ENCODE measurements at places on chromosomes 16 and 17.
A peak's percentile ranks its signal among the peaks of the same experiment; 100 is the strongest.

DNA sequence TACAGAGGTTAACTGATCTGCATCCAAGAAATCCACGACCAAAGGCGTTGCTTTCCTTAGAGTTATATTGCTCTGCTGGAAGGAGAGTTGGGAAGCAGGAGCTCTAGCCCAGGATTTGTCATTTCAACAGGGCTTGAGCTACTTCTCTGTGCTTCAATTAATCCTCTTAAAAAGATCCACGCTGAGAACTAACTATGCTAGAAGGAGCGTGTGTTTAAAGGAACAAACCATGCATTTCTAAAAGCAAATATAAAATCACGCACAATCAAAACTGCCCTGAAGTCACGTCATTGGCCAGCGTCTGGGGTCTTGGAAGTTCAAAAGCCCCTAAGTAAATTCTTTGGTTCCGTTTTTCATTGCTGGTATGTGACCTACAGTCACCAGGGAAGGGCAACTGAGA is 1.1 kb downstream of the ARL6IP1 start:
- DNase-seq, result no peak

DNA sequence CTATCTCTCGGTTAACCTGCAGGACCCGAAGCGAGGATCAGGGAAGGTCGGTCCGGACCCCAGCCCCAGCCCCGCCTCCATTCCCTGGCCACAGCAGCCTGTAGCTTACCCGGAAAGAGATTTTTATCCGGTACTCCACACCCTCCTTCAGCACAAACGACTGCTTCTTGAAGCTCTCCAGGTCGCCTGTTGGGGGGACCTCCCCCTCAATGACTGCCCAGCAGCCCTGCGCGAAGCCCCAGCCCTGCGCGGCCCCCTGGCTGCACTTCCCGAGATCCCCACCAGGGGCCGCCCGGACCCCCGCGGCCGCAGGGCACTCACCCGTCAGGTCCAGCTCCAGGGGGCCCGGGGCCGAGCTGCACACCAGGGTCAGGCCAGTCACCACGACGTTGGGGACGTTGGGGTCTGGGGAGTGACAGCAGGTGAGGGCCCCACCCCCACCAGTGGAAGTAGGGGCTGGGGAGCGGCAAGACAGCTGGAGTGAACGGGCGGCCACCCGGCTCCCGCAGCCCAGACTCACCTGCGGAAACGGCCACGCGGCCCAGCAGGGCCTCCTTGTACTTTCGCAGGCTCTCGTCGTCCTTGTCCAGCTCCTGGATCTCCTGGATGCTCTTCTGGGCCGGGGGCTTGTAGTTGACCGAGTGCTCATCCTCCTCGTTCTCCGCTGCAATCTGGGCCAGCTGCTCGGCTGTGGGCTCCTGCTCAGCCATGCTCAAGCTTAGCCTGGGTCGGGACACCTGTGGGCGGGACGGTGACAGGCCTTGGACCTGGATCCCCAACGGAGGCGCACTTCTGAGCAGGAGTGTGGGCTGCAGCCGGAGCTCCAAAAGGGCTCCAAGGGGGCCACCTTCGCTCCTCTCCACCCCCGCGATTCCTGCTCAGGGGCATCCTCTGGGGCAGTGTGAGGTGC is 1.7 kb downstream of the ARHGDIA start:
- peak; percentile 55 for DNase-seq

DNA sequence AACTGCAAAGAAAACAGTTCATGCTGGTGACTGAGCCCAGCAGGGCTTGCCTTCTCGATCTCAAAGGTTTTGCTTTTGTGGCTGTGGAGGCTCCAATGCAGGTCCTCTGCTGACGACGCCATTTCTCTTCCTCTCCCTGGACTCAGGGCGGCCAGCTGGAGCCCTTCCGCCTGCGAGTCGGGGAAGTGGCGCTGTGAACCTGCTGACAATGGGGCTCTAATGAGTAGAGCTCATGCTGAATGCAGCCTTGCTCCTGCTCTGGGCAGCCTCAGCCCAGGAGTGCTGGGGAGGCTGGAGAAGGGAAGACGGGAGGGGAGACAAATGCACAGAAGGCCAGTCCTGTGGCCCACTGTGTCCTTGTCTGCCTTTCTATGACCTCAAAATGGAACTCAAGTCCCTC is 43.8 kb downstream of the VAC14 start:
- DNase-seq, result no peak

GRCh38 chr16:88281858-88282563 is 100.7 kb upstream of the ZNF469 start:
- DNase-seq, result no peak

- DNase-seq, result no peak
Observed at GRCh38 chr16:9566099-9566498, 474.7 kb downstream of the HAPSTR1 start.

DNA sequence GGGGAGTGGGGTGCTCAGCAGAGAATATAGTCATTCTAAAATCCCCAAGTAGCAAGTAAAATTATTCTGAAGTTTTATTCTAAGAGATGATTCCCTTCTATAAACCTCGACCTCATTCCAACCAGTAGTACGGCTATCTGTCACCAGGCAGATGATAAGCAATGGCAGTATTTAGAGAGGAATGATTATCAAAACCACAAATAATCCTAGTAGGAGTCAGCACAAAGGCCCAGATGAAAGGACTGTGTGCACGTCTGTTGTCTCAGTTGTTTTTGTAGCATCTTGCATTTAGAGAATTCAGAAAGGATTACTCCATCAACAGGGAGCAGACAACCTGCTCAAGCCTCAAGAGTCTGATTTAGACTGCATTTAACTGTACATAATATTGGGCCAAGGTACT is 21.2 kb downstream of the EZH1 start:
- DNase-seq, result no peak
